ENCODE measurements at places on chromosomes 2 and 18.

DNA sequence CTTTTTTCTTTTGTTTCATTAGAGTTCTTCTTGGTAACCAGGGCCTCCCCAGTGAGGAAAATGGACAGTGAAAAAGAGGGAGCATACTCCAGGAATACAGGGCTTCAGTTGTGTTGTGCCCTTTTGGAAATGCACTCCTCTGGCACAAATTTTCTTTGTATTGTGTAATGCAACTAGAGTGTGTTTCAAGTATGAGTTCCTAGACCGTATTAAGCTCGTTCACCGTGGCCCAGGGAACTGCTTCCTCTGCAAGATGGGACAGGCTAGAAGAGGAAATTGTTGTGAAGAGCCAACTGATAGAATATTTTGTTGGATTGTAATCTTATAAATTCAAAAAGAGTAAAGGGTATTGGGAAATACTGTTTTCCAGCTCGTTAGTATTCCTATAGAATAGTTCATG is 137.2 kb upstream of the TTC39C start:
- DNase-seq: no peak

GRCh38 chr18:3651266-3651665 is 201.3 kb downstream of the TGIF1 start:
- DNase-seq: no peak

DNA sequence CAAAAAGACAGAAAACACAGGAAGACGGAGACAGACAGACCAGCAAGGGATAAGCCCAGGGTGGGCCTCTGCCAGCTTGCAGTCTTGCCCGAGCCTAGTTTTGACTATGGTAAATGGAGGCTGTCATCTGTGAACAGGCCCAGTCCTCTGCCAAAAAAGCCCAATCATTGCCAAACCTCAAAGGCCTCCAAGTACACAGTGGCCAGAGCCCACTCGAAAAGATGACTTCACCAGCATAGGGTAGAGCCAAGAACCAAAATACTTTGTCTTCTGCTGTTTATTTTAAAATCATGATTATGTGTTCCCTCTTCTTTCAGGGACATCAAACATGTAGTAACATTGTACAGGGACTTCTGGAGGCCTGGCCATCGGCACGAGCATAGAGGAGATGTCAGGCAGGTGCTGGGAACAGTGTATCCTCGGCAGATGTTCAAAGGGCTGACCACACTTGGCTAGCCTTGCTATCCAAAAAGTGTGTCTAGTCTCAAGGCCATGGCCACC is 66.0 kb downstream of the TTC32 start:
- no peak for DNase-seq

DNA sequence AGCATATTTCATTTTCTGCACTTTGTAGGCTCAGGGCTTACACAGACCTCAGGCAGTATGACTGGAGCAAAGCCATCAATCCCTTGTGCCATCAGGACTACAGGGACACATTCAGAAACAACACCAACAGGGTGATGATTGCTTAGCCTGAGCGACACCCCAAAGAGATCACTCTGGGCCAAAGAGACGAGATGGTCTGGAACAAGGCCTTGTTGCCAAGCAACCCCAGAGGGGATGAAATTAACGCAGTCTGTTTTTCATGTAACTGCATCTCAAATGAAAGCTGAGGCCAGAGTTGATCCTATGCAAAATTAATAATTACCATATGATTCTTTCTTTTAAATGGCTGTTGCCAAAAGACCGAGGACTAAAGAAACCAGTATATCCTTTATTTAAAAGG is 20.2 kb upstream of the B3GNT2 start:
- no peak for DNase-seq

DNA sequence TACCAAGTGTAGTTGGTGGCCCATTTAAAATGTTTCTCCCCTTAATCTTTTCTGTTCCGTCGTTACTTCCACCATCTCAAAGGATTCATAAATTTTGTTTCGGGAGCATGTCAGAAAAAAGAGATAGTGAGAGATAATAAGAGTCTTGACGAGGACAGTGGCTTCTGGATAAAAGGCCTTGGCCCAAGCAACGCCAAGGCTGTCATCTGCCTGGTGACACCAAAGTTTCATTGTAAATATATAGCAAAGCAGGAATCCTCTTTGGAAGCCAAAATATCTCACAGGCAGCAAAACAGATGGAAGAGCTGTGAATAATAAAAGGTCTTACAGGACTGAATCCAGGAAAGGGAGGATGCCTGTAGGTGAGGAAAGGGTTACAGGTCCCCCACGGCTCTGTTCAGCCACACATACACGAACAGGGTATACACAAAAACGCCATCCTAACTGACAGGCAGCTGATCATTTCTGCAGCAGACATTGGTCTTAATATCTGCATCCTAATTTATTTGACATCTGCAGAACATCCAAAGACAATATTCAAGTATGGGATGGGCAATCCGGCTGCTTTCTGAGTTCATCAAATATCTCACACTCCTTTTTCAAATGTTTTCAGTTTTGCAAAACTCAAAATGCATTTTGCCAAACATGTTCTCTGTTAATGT is 382.8 kb downstream of the OSR1 start:
- no peak for DNase-seq
